ENCODE measurements at places on chromosomes 11 and 22.

DNA sequence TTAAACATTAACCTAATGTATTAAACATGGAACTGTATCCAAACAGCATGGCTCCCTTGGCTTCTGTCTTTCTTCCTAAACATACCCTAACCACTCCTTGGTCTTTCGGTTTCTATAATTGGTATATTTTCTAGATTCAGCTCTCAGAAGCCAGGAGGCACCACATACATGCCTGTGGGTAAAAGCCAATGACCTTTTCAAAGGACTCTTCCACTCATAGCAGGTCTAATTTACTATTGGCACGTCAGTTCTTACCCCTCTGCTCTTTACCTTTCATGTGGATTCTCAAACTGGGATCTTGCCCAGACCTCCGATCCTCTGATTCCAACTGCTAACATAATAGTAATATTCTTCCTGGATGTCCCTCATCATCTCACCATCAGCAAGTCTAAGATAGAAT is 835.1 kb downstream of the NTM start:
- no peak for DNase-seq

GRCh38 chr22:29799217-29799680 is 32.1 kb downstream of the UQCR10 start:
- DNase-seq = no peak

DNA sequence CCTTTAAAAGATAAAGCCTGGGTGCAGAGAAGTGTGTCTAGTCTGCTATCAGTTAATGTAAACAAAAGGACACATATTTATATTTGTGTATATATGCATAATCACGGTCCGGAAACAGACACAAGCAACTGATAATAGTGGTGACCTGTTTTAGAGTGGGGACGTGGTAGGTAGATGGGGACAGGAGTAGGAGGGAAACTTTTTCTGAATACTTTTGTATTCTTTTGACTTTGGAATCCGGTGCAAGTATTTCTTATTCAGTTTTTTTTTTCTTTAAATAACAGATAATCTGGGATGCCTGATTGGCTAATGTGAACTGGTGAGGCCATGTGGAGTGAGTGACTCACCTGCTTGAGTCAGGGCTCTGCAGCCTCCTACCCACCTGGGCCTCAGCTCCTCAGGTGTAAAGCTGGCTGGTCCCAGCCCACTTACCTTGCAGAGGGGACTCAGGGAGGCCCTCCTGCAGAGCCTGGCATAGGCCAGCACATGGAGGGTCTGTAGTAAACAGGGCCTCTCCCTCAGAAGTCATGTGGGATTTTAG is 15.3 kb downstream of the MICAL2 start:
- no peak for DNase-seq

DNA sequence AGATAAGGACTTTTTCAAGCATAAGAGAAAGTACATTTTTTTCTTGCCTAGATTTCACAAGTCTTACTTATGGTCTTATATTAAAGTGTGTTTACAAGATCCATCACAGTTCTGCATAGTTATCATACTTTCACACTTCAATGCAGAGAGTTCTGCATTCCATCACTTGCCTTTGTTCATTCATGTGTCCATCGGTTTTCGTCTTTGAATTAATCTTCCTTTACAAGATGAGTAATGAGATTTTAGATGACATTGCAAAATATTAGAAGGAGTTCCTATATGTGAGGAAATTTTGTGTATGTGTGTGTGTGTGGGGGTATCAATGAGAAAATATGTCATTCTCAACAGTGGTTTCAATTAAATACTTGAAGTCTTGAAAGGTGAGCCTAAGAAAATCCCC is 98.1 kb upstream of the GUCY1A2 start:
- DNase-seq = no peak

DNA sequence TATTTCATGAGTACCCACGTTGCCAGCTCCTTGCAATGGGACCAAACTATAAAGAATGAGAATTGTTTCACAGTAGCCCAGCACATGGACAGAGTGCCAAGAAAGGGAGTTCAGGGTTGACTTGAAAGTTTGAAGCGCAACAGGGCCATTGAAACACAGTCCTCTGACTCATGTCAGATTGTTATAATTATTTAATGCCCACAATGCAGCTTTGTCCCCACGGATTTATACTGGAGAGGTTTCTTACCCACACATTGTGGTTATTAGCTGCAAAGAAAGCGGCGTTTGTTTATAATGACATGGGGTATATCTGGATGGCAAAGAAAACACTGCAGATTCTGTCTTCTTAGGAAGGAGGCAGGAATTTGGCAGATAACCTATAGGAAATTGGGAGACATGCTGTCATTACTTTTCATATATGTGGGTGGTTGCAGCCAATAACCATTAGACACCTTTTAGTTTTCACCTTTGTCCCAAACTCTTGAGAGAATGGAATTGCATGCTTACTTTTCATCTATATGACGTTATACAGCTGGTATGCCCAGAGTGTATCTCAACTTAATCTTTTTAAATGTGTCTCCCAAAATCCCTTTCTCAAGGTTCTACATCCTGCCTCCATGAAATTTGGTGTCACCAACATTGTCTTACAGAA is 143.6 kb downstream of the TEAD1 start:
- no peak for DNase-seq

GRCh38 chr11:17563231-17563646 is 16.2 kb downstream of the OTOG start:
- DNase-seq = no peak

DNA sequence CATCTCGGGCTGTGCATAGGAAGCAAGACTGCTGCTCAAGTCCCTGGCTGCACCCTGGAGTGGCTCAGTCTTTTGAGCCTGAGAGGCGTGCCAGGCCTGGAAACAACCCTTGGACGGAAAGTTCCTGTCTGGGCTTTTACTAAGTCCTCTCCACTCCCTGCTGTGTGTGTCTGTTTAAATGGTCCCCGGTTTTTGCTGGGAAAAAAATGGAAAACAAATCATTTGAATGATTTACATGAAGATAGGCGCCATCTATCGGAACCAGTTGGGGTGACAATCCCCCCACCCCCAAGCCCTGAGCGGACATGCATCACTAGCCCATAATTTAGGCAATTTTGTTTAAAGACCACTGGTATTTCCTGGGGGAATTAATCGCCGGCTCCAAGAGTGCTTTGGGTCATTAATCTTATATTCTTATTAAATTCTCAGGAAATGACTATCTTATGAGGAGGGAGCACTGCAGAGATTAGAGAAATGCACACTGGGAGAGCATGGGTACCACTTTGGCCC is 2.7 kb upstream of the GAB2 start:
- DNase-seq = no peak

DNA sequence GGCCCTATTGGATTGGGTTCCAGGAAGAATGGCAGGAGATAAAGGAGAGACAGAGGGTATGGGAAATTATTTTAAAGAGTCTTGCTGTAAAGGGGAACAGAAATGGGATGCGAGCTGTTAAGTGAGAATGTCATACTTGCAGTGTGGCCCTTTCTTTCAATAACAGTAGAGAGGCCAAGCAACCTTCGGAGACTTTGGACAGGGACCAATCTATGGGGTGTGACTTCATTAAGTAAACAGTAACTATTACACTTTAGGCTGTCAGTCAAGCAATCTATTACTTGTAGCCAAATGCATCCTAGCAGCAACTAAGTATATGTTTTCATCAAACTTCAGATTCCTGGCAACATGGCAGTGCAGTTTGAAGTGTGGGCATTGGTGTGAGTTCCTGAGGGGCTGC is 376.2 kb upstream of the LARGE1 start:
- no peak for DNase-seq

GRCh38 chr11:6402061-6402470 is 11.8 kb downstream of the SMPD1 start:
- DNase-seq = no peak

GRCh38 chr22:50640857-50641647 is 13.1 kb upstream of the ARSA start:
- DNase-seq = no peak

DNA sequence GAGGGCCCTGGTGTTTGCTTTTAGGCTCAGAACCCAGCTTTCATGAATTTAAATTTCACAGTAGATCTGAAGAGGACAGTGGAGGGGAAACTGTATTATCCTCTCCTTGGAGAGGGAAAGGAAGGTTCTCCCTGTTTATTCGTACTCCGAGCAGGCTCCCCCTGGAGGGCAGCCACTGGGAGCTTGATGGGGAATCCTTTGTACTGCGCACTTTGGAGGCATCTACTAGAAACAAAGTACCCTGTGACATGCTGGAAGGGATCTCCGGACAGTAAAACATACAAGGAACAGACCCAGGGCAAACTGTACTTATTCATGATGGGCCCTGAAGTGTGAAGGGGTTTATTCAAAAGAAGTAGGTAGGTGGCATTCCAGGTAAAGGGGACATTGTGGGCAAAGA is 27.2 kb downstream of the NAV2 start:
- no peak for DNase-seq

DNA sequence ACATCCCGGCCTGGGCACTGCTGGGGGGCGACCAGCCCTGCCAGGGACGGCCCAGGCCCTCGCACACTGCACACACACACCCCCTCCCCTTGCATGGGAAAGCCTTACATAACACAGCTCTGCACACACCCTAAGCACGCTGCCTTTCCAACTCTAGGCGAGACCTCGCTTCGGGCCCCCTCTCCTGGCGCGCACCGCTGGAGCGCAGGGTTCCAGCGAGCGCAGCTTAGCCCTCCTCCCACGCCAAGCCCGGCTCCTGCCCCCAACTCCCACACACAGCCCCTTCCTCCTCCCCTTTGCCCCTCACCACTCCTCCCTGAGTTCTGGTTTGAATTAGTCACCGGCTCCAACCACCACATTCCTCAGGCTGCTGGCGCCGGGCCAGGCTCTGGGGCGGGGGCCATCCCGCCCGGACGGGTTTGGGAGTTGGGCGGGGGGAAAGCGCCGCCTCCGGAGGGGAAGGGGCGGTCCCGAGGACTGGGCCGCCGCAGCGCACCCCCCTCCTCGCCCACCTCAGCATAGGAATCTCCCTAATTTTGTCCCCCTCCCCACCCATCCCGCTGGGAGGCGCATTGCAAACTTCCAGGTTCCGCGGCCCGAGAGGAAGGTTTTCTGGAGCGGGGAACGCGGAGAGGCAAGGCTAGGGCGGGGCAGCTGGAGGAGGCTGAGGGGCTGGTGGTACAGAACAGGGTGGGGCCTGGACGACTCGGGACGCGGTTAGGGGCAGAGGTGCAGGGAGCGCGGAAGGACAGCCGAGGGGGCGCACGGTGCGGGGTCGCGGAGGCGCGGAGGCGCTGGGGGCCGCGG is 966 bp downstream of the AHNAK start:
- DNase-seq = no peak

DNA sequence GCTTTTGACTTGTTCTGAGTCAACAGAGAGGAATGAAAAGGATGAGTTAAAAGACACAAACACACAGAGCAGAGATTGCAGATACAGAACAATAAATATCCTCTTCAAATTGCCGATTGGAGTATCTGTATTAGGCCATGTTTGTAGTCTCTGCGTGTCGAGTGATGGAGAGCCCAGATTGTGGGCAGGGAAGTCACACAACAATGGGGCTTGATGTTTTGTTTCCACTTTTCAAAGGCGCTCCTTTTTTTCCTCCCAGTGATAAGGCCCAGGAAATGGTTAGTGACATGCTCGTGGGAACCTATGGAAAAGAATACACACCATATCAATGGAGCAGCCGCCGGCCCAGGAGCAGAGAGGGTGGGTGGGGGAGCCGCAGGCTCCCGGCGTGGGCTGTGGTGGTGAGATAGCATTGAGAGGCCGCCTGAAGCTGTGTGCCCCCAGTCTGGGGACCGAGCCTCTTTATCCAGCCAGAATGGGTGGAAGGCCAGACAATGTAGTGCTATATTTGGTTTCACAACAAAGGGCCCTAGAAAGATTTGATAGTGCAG is 555.9 kb downstream of the INSC start:
- no peak for DNase-seq

DNA sequence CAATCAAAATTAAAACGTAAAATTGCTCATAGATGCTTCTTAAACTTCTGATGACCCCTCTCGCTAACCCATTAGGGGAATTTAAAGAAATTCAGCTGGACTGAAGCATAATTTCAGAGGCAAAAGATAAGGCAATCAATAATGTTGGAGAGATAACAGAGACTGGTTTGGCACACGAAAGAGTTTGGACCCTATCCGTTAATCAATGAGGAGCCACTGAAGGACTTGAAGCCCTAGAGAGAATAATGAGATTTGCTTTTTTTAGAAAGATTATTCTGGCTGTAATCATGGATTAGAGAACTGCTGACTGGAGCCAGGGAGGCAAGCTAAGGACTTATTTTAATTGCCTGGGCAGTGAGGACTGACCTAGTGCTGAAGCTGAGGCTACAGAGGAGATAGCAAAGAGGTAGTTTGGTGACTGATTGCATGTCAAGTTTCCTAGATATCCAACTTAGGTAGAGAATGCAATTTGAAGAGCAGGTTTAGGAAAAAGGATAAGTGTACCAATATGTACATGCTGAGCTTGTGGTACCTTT is 11.9 kb upstream of the ARHGAP42 start:
- no peak for DNase-seq

DNA sequence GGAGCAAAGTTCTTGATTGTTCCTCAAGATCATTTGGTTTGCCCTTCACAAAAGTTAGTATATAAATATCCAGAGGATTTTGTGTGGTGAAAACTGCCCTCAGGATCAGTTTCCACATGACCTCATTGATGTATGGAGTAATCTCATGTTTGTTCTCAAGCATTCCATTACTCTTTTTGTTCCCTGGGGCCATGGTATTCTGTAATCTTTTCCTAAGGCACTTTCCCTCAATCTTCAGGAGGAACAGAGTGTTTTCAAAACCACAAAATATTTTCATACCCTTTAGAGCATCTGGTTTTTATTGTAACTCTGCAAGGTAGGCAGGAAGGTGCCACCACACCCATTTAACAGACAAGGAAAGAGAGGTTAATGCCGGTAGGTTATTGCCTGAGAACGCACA is 99.6 kb downstream of the FAM181B start:
- no peak for DNase-seq

DNA sequence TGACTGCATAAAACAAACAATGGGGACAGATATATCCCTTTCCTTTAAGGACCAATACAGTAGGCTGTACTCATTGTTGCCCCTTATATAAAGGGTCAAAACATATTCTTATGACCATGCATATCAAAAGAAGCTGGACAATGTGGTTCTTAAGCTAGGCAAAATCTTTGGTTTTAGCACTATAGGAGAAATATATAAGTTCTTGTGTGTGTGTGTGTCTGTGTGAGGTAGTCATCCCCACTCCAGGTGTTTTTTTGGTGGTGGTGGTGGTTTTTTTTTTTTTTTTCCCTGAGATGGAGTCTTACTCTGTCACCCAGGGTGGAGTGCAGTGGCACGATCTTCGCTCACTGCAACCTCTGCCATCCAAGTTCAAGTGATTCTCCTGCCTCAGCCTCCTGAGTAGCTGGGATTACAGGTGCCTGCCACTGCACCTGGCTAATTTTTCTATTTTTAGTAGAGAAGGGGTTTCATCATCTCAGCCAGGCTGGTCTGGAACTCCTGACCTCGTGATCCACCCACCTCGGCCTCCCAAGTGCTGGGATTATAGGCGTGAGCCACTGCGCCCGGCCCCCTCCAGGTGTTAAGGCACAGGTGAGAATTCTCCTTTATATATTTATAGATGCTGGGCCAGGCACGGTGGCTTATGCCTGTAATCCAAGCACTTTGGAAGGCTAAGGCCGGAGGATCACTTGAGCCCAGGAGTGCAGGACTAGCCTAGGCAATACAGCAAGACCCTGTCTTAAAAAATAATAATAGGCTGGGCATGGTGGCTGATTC is 12.0 kb upstream of the ZNF143 start:
- DNase-seq = no peak

Measured in stimulated activated CD8-positive, alpha-beta memory T cell treated with anti-CD3 and anti-CD28 coated beads, Interleukin-7, amount 100 ng/mL, for 1 hour (primary cell).